Central memory CD8-positive, alpha-beta T cell (primary cell): ENCODE measurements at places on chromosomes 5 and 9.

DNA sequence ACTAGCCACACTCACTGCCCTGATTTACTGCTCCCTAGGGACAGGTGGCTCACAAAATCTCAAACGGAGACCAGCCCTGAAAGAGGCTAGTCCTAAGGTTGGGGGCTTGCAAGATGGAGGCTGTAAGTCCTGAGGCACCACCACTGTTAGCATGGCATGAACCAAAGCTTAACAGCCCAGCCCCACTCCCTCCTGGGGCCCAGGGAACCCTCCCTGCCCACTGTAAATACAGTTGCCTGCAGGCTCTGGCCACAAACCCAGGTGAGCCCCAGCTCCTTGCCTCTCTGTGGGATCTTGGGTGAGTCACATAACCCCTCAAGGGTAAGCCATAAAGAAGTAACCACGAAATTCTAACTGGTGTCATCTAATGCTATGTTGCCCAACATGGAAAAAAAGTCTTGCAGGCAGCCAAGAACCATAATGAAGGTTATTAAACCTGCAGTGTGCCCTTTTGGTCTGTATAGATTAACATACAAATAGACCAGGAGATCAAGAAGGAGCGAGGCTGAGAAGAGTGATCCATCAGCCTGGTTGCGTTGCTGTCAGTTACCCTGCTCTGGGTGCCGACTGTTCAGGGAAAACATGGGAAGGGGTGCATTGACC lies 1.7 kb upstream of the POMT1 start:
- peak overlapping the region; percentile 73 for H3K27ac ChIP-seq
- H3K36me3 ChIP-seq: peaks cover 42% of the 10 kb centered on the region
- DNase-seq: peak; percentile 30
- H3K4me3 ChIP-seq: peak overlapping the region; percentile 90
- H3K27me3 ChIP-seq: no peaks in the 10 kb centered on the region

DNA sequence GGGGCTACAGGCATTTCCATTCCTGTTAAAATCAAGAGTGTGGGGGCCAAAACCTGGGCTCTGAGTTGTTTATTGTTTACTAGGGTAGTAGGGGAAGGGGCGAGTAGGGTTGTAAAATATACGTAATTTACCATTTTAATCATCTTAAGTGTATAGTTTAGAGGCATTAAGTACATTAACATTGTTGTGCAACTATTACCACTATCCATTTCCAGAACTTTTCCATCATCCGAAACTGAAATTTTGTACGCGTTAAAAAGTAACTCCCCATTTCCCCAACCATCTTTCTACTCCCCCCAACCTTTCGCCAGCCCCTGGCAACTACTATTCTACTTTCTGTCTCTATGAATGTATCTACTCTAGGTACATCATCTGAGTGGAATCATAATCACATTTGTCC lies 3.6 kb upstream of the FOXD1 start:
- H3K27ac ChIP-seq: no peak overlapping the region
- no peak overlapping the region for H3K4me3 ChIP-seq
- DNase-seq: no peak
- peaks cover 8% of the 10 kb centered on the region for H3K4me1 ChIP-seq

DNA sequence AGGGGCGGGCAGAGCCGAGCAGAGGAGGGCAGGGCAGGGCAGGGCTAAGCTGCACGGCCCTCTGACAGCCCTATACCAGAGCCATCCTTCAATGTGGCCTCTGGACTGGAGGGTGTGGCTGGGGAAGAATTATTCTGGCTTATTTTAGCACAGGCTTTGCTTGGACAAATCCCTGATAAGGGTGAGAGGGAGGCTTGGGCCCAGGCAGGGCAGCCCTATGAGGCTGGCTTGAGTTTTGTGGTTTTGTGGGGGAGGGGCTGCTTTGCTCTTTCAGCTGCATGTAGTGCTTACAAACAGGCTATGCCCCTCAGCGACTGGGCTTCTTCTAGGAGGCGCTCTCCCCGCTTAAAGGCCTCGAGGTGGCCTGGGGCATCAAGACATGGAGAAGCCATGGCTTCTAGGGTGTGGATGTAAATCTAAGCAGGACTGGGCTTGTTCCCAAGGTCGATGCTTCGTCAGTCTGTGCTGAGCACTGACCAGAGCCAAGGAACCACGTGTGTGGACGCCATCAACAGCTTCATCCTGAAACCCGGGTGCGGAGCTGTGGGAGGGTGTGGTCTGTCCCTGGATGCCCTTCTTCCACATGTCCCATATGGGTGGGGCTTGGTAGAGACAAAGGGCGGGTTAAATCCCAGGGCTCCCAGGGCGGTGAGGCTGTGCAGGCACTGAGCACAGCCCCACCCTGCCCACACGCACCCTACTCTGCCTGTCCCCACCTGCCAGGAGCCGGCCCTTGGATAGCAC lies 45.7 kb upstream of the IPPK start:
- H3K27me3 ChIP-seq: no peaks in the 10 kb centered on the region
- DNase-seq: no peak
- no peak overlapping the region for H3K4me3 ChIP-seq
- peaks cover 20% of the 10 kb centered on the region for H3K36me3 ChIP-seq

DNA sequence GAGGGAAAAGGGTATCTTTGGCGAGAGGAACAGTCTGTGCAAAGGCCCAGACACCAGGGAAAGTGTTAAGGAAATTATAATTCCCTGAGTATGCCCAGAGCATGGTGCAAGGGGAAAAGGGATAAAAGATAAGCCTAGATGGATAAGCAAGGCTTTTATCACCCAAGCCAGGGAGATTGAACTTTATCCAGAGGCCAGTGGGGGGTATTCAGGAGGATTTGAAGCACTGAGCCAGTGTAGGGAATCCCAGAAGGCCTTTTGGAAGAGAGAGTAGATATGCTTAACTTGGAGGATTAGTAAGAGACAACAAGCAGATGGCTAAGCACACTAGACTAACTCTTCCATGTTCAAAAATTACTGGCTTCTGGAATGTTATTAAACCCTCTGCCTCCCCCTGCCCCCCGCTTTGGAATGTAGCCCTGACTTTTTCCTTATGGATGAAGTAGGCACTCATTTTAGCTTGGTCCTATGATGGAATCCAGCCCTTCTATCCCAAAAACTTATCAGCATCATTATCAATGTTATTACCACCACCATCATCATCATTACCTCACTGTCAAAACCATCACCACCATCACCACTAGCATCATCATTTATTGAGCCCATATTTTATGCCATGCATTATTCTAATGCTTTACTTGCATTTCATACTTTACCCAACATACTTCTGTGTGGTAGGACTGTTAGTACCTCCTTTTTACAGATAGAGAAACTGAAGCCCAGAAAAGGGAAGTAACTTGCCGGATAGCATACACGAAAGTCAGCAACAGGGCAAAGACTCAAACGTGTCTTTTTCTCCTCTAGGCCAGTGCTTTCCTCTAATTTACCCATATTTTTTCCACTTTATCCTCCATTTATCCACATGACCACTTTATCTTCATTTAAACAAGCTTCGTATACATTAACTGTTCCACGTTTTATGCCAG lies 237.0 kb downstream of the PAPPA start:
- no peak overlapping the region for H3K4me3 ChIP-seq
- H3K4me1 ChIP-seq: no peaks in the 10 kb centered on the region
- H3K36me3 ChIP-seq: peaks cover 2% of the 10 kb centered on the region
- no peak for DNase-seq

- no peak overlapping the region for H3K27ac ChIP-seq
- H3K4me1 ChIP-seq: peaks cover 10% of the 10 kb centered on the region
- peaks cover 19% of the 10 kb centered on the region for H3K27me3 ChIP-seq
- H3K4me3 ChIP-seq: no peak overlapping the region
- no peak for DNase-seq
These were observed 144.9 kb downstream of the GOLPH3 start for GRCh38 chr5:32029261-32029660.

DNA sequence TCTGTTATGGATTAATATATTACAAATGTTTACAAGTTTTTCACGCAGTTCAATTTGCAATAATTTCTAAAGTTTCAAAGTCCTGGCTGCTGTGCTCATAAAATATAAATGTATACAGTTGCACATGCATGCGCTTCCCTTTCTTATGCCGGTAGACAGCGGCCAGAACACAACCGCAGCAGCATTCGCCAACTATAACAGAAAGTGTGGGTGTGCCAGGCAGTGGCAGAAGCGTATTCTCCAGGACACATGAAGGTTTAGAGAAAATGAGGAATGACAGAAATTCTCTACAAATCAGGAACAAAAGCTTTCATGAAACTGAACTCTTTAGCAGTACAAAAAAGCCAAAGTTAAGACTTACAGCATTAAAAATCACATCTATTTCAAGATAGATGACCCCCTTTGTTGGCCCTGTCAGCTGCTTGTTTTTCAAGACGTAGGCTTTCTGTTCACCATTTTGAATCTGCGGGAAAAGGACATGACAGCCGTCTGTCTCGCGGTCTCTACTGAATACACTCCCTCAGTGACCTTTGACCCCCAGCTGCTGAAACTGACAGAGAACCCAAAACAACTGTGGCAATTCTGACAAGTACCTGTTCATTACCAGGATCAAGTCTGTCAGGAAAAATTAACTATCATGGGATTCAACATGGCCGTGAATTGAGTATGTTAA lies 252.2 kb downstream of the SLF1 start:
- H3K27me3 ChIP-seq: peaks cover 9% of the 10 kb centered on the region
- no peaks in the 10 kb centered on the region for H3K4me1 ChIP-seq
- H3K36me3 ChIP-seq: no peaks in the 10 kb centered on the region
- DNase-seq: no peak
- no peak overlapping the region for H3K4me3 ChIP-seq

GRCh38 chr5:1103093-1103492 lies 8.8 kb downstream of the SLC12A7 start:
- no peak for DNase-seq
- no peaks in the 10 kb centered on the region for H3K27me3 ChIP-seq
- H3K4me3 ChIP-seq: peak overlapping the region; percentile 83
- peak overlapping the region; percentile 1 for H3K27ac ChIP-seq

- no peaks in the 10 kb centered on the region for H3K27me3 ChIP-seq
- H3K4me1 ChIP-seq: no peaks in the 10 kb centered on the region
- H3K27ac ChIP-seq: no peak overlapping the region
- H3K4me3 ChIP-seq: no peak overlapping the region
These were observed 19.4 kb downstream of the TARS1 start for GRCh38 chr5:33460210-33460609.

GRCh38 chr9:38482918-38483592 lies 58.8 kb upstream of the IGFBPL1 start:
- H3K36me3 ChIP-seq: no peaks in the 10 kb centered on the region
- DNase-seq: no peak
- peaks cover 46% of the 10 kb centered on the region for H3K27me3 ChIP-seq

GRCh38 chr5:4553978-4554377 lies 586.2 kb upstream of the ADAMTS16 start:
- H3K4me1 ChIP-seq: no peaks in the 10 kb centered on the region
- H3K4me3 ChIP-seq: no peak overlapping the region
- H3K27ac ChIP-seq: no peak overlapping the region
- no peak for DNase-seq
- no peaks in the 10 kb centered on the region for H3K36me3 ChIP-seq

- peaks cover 32% of the 10 kb centered on the region for H3K27me3 ChIP-seq
- H3K36me3 ChIP-seq: no peaks in the 10 kb centered on the region
- no peak for DNase-seq
- H3K4me1 ChIP-seq: peaks cover 8% of the 10 kb centered on the region
- H3K27ac ChIP-seq: no peak overlapping the region
- no peak overlapping the region for H3K4me3 ChIP-seq
These were observed 286.4 kb downstream of the NTRK2 start for GRCh38 chr9:84955971-84956370.

DNA sequence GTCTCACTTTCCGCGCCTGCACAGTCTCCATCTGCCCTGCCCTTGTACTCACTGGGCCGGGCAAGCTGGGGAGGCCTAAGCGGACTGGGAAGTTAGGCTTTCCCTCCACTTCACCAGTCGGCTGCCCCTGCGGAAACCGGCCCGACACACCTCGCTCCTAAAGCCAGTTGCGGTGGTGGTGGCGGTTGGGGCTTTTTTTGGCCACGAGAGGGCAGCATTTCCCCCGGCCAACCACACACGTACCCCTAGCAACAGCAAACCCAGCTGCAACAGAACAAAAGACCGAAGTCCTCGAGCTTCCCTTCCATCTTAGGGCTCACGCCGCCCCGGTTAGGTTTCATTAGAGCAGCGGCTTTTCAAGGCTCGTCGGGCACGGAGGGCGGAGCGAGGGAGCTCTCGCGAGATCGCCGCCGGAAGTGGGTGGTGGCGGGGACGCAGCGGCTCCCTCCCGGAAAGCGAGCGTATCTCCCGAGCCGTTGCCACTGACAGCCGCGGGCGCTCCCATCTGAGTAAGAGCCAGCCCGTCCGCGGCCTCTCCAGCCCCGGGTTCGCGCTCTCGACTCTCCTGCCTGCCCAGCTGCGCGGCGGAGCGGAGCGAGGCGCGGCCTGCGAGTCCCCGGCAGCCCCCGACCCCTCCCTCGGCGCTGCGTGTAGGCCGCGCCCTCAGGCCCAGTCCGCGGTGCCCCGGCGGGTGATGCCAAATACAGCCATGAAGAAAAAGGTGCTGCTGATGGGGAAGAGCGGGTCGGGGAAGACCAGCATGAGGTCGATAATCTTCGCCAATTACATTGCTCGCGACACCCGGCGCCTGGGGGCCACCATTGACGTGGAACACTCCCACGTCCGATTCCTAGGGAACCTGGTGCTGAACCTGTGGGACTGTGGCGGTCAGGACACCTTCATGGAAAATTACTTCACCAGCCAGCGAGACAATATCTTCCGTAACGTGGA lies at the start of gene RRAGA:
TSS of gene RRAGA (plus strand) at position 462 of the 951 bp plus-strand sequence. CDS start at position 695, 233 bp downstream.
- peak; percentile 92 for DNase-seq
- no peaks in the 10 kb centered on the region for H3K27me3 ChIP-seq
- peak within 1 kb of the TSS; percentile 86 for H3K4me3 ChIP-seq
- peak within 1 kb of the TSS; percentile 94 for H3K27ac ChIP-seq
- H3K36me3 ChIP-seq: peaks cover 15% of the 10 kb centered on the region

DNA sequence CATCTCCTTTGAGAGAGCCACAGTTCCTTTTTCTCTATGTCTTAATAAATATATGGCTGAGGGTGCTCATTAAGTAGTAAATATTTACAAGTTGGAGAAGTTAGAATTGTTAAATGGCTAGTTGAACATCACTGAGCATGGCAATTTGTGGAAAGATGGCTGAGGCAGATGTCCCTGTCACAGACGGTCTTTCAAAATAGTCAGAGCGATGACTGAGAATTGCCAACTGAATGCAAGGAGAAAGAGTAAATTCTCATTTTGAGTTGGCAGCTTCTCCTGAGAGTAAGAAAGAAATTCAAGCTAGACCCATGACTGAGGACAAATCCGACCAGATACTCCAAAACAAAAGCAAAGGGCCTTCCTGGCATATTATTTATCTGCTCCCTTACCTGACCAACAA lies 617.9 kb downstream of the KCTD16 start:
- no peak for DNase-seq
- H3K27ac ChIP-seq: no peak overlapping the region
- no peaks in the 10 kb centered on the region for H3K4me1 ChIP-seq
- H3K36me3 ChIP-seq: no peaks in the 10 kb centered on the region

GRCh38 chr5:122937914-122938313 lies 92.5 kb downstream of the SNX24 start:
- DNase-seq: no peak
- no peaks in the 10 kb centered on the region for H3K4me1 ChIP-seq
- no peak overlapping the region for H3K4me3 ChIP-seq
- H3K36me3 ChIP-seq: peaks cover 1% of the 10 kb centered on the region
- no peaks in the 10 kb centered on the region for H3K27me3 ChIP-seq
- H3K27ac ChIP-seq: no peak overlapping the region
